ENCODE measurements at places on chromosomes 16 and 17. TPM values are rescaled to one million over a fixed set of nuclear protein-coding genes. Genes with fewer than 3 reads are reported as not detected.

Gene RNF135
- 23.2 TPM for total RNA-seq

Gene TRPV3
- total RNA-seq, result 0.34 TPM

Gene CPPED1
- total RNA-seq, result 23.2 TPM

Gene FTSJ3
- 60.3 TPM for total RNA-seq

Gene CCL16
- total RNA-seq, result not detected

Gene PROCA1
- 2.0 TPM for total RNA-seq

Gene SLC4A1
- not detected for total RNA-seq

Gene NEK8
- total RNA-seq, result 4.7 TPM

Gene MT4
- not detected for total RNA-seq

Gene TMIGD1
- not detected for total RNA-seq

Gene CMTM2
- not detected for total RNA-seq

Gene MGAT5B
- total RNA-seq, result 25.5 TPM

Gene SPNS2
- 14.1 TPM for total RNA-seq

Gene JUP
- total RNA-seq, result 96.1 TPM

Gene PFN1
- total RNA-seq, result 3,052 TPM

Gene TSPAN10
- total RNA-seq, result 5.2 TPM

Gene OR3A2
- total RNA-seq, result not detected

Gene ZNF629
- 17.4 TPM for total RNA-seq

Gene SOST
- not detected for total RNA-seq

Gene UTS2R
- total RNA-seq, result not detected

Gene AANAT
- 0.51 TPM for total RNA-seq

Gene SDR42E1
- 1.6 TPM for total RNA-seq

Gene REXO5
- total RNA-seq, result 3.8 TPM

Gene FKBP10
- total RNA-seq, result 109 TPM

Gene SEPTIN12
- total RNA-seq, result not detected

Gene C16orf89
- not detected for total RNA-seq

Gene WFDC1
- total RNA-seq, result not detected

Gene TBC1D3H
- not detected for total RNA-seq

Gene KRTAP4-4
- not detected for total RNA-seq

Gene ADORA2B
- 15.8 TPM for total RNA-seq

Gene KRT31
- total RNA-seq, result not detected

Gene ST6GALNAC2
- 0.32 TPM for total RNA-seq

Gene CIBAR2
- total RNA-seq, result not detected

Gene SMTNL2
- 0.32 TPM for total RNA-seq

Gene APOH
- total RNA-seq, result 3.6 TPM

All from A549 treated with RU486 at 1 μM for 4 hours (cell line).